ENCODE measurements at places on chromosomes 11 and 22.

- DNase-seq = no peak
Observed at GRCh38 chr11:133945087-133945974, 11.4 kb downstream of the IGSF9B start.

- no peak for DNase-seq
Observed at GRCh38 chr11:9092853-9093778, 1.7 kb upstream of the SCUBE2 start.

GRCh38 chr11:2700415-2701211 lies 819 bp upstream of the KCNQ1OT1 start:
- DNase-seq = peak; percentile 73

- DNase-seq = no peak
Observed at GRCh38 chr11:119204066-119204465, 2.1 kb upstream of the CBL start.

GRCh38 chr22:28939932-28940331 lies 56.6 kb downstream of the ZNRF3 start:
- DNase-seq = no peak

DNA sequence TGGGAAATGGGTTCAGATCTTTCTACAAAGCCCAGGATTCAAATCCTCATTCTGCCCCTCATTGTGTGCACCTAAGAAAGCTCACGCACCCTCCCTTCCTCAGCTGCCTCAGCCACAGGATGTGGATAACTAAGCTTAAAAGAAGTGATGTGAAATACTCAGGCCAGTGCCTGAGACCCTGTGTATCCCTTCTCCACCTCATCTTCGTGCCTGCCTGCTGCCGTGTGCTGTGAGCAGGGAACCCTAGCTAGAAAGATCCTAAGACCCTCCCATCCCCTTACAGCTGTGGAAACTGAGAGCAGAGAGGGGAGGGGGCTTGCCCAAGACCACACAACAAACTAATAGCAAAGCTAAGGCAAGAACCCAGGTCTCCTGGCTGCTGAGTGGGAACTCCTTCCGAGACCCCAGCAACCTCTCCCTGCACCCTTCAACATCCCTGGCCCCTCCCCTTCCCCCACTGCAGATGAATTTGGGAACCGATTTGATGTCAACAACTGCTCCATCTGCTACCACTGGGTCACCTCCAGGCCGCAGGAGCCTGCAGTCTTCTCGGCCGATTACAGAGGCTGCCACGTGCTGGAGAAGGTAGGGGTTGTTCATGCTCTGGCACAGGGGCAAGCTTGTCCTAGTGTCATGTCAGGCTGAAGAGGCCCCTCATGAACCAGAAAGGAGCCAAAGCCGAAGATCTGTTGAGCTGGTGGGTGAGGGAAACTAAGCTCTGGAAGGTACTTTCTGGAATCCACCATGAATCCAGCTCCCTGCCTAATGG lies 1.5 kb downstream of the ZP1 start:
- no peak for DNase-seq

DNA sequence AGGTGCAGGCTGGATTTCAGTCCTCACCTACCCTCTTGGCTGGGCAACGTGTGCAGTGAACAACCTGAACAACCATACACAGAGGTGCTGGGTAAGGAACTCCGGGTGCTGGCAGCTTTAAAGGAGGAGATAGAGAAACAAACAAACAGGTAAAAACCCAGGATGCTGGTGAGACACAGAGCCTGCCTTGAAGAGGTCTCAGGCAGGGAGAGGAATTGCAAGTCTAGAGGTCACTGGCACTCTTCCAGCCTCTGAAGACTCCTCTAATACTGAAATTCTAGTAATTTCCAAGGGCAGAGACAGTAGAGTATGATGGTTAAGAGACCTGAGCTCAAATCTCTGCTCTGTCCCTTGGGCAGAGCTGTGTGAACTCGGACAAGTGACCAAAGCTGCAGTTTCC lies 192.5 kb downstream of the CEP164 start:
- DNase-seq = peak; percentile 49

- no peak for DNase-seq
Observed at GRCh38 chr11:128532572-128533091, 54.7 kb downstream of the ETS1 start.

GRCh38 chr22:31839986-31840385 lies 86.2 kb downstream of the DEPDC5 start:
- no peak for DNase-seq

DNA sequence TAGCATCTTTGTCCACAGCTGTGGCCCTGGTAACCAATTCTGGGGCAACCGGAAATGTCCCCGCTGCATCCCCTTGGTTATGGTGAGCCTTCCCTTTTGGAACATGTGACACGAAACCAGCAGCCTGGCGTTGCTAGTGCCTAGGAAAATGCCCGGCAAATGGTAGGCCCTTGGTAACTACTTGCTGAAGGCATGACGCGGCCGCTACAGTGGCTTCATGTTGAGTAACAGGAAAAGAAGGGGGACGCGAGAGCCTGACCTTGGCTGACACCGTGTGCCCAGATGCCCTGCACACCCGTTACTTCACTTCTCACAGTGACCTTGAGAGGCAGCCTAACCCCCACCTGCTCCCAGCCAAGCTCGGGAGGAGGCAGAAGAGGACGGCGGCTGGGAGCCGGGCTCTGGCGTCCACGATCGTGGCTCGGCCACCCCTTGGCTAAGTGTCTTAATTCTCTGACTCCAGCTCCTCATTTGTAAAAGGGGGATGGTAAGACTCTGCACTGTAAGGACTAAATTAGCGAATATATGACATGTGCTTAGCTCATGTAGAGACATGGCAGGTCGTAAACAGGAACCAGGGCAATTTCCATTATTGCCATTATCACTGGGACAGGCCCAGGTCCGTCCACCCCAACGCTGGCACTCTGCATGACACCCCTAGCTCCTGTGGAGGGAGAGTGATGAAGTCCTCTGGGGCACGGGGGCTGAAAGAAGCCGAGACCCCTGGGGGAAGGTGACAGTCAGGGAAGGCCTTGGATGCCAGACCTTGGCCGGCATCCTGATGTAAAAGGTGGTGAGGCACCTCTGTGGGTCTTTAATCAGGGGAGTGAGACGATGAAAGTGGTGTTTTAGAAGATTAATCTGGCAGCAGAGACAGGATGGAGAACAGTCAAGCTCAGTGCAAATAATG lies 18.9 kb downstream of the IFT27 start:
- DNase-seq = no peak

DNA sequence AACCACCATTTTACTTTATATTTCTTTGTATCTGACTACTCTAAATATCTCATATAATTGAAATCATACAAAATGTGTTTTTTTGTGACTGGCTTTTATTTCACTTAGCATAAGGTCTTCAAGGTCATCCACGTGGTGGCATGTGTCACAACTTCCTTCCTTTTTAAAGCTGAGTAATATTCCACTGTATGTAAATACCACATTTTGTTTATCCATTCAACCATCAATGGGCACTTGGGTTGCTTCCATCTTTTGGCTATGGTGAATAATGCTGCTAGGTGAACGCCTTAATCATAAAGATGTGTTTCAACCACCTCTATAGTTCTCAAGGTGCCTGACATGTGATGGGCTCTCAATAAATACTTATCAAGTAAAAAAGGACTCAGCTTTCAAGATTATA lies 15.5 kb downstream of the RAB30 start:
- no peak for DNase-seq

GRCh38 chr11:47667135-47667534 lies 24.8 kb upstream of the MTCH2 start:
- no peak for DNase-seq

- no peak for DNase-seq
Observed at GRCh38 chr11:61598886-61599868, 18.3 kb upstream of the SYT7 start.

DNA sequence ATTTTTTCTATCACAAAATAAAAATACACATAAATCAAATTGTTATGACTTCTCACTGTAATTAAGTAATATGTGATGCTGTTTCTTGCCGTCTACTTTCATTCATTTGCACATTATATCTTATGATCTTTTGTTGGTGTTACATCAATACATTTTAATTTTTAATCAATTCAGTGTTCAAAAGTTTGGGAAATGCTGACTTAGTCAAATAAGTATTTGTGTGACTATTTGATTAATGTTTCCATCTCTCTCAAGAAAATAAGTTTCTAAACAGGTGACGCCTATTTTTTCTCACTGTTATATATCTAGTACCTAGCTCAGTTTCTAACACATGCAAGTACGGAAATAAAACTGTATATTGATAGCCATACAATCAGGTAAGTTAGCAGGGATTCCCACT lies 329.5 kb upstream of the KIRREL3 start:
- no peak for DNase-seq

DNA sequence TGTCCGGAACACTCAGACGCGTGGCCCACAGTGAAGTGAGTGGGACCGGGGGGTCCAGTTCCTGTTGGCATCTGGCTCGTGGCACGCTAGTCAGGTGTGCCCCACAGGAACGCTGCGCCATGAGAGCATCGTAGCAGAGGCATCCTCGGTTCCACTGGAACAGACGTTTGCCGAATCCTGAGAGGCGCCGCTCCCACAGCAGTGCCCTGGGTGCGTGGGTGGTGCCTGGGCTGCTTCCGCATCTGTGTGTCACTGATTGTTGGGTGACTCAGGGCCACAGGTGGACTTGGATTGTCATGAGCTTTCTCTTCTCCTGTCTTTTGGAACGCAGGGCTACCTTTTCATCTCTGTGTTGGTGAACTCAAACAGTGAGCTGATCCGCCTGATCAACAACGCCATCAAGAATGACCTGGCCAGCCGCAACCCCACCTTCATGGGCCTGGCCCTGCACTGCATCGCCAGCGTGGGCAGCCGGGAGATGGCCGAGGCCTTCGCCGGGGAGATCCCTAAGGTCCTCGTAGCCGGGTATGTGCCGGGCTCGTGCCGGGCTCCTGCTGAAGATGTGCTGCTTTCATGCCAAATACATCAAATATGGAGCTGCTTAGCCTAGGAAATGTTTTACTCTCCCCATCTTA lies 46.2 kb downstream of the AP2A2 start:
- no peak for DNase-seq

- peak; percentile 76 for DNase-seq
Observed at GRCh38 chr11:75771646-75772410, 3.2 kb downstream of the DGAT2 start.

GRCh38 chr11:68311160-68312116 lies 953 bp upstream of the LRP5 start:
- DNase-seq = no peak

- no peak for DNase-seq
Observed at GRCh38 chr11:25993016-25993415, 338.9 kb upstream of the ANO3 start.

DNA sequence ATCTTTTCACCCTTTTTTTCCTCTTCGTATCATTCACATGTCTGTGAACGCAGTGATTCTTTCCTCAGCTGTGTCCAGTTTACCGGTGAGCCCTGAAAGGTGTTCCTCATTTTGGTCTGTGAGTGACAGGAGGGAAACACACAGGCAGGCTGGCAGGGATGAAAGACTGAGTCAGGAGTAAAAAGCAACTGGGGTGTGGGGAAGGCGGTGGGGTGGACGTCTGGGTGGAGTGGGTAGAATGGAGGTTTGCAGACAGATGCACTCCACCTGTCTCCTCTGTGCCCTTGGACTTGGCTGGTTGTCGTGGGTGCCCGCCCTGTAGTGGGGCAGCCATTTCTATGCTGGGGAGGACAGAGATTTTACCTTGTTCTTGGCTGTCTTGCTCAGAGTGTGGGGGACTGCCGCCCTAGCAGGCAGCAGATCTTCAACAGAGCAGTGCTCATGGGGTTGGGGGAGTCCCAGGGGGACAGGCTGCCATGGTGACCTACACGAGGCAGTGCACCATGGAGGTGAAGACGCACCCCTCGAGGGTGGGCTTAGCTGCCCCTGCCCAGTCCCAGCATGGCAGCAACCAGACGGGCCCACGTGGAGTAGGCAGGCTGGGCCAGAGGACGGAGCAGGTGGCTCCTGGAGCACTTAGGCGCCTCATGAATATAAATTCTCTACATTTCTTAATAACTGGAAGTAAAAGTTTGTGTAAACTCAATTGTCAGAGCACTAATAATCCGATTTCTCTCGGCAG lies 603.7 kb downstream of the TBC1D22A start:
- no peak for DNase-seq

DNA sequence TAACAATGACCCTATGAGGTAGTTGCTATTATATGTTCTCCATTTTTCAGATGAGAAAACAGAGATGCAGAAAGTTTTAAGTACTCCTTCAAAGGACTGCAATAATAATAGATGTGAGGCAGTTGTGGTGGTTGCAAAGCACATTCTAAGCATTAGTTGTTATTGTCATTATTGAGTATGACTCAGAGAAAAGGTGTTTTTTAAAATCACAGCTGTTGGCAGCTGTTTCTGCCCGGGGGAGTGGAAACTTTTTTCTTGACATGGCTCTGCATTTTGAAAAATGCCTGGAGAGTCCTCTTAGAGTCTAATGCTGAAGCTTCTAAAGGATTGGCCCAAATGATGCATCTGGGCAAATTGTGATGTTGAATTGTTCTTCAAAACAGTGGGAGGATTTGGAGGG lies 244.5 kb upstream of the MPPED2 start:
- DNase-seq = peak; percentile 42

DNA sequence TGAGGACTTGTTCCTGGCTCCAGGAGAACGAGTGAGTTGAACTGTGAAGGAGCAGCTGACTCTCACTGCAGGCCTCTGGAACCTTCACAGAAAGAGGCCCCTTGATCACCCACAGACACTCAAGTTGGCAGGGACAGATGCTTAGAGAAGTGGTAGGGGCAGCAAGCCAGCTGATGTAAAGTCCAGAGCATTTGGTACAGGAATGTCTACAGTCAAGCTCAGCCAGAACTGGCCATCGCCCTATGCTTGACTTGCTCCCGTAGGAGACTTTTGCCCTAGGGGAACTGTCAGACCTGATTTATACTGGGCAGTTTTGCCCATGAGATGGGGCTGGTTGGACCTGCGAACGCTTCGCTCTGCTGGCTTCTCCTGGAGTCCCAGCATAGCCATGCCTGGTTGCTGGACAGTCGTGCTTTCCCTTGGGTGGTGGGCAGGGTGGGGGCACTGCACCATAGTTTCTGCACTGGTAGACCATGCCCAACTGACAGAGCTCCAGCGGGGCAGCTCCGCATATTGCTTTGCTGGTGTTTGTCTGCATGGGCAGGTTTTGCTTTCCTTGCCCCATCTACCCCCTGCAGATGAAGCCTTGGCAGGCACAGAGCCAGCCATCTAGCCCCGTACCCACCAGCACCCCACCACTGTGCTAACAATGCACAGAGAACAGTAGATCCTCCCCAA lies 977.7 kb downstream of the JRKL start:
- no peak for DNase-seq

GRCh38 chr11:119338318-119338890 lies 2.3 kb downstream of the C1QTNF5 start:
- peak; percentile 45 for DNase-seq

DNA sequence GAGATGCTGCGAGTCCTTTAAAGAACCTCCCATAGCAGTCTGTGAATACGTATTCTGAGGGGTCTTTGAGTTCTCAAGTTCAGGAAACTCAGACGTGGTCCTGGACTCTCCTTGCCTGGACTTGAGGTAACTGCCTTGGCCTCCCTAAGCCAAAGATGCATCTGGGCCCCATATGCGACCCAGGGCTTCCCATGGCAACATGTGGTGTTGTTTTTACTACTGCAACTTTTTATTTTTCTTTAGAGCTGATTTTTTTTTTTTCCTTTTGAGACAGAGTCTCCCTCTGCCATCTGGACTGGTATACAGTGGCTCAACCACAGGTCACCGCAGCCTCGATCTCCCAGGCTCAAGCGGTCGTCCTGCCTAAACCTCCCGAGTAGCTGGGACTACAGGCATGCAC lies 321.1 kb downstream of the ST3GAL4 start:
- DNase-seq = no peak

- no peak for DNase-seq
Observed at GRCh38 chr11:28350216-28350615, 242.0 kb downstream of the METTL15 start.

All from renal cortical epithelial cell (primary cell).